ENCODE measurements at places on chromosomes 13 and 19.

DNA sequence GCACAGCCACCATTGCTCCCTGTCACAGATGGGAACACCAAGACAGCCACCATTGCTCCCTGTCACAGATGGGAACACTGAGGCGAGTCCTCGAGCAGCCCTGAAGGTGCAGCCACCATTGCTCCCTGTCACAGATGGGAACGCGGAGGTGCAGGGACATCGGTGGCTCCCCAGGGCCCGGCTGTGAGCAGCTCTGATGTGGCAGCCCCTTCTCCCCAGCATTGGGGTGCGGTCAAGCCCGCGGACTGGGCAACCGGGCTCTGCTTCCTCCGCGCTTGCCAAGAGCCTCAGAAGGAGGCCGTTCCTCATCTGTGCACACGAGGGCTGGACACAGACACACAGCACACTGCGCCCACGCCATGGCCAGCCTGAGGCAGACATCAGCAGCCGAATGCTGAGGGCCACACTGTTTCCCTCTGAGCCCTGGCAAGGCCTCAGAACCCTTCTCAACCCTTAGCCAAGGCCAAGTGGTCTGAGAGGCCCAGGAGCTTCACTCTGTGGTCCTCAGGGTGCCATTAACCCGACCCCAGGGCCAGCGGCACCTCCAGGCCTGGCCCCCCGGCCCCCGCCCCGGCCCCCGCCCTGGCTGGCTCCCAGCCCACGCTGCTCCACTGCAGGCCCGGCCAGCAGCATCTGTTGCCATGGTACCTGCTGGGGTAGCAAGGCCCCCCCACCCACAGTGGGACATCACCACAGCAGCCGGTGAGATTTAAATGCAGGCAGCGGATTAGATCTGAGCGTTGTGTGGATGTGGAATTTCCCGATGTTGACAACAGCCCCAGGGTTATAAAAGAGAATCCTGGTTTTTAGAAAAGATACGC is 18.4 kb downstream of the C2CD4C start:
- no peak for DNase-seq

DNA sequence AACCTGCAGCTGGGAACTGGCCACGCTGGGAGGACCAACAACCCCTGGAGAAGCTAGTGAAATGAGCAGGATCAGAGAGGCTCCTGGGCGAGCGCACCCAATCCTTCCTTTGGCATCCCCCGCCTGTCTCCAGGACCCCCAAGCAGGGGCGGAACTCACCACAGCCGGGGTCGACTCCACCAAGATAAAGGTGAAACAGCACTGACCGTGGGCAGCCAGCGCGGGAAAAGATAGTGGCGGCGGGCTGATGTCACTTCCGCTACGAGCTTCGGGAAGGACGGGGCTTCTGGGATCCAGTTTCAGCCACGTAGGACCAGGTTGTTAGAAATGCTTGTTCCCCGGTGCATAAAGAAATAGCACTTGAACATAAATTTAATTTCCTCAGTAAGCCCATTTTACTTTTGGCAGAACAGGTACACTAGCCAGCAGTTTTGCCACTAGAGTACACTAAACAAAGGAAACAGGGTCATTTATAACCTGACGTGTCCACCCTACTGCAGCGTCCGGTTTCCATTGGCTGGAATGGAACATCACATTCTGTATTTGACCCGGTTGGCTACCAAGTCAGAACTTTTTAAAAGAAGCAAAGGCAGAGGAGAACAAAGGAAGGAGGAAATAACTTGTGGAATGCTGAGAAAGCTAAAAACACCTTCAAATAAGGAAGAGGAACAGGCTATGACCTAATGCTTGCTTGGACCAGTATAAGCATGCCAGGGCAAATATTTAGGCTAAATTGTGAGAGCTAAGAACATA is 25.5 kb upstream of the ZNF562 start:
- DNase-seq = no peak

- DNase-seq = no peak
Observed at GRCh38 chr13:48783695-48784230, 130.0 kb downstream of the CYSLTR2 start.

DNA sequence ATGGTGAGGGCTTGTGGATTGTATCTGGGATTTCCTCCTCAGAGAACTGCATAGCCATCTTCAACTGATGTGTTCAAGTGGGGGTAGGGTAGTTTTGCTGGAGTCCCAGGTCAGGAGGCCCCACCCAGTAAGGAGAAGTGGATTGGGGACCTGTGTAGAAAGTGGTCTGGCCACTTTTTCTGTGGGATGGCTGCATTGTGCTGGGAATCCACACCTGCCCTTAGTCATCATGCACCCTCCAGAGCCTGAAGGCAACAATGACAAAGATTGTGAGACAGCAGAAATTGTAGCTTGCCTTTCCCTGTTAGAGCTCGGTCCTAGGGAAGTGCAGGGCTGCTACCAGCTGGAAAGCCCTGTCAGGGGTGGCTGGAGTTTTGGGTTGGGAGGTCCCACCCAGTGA is 255.4 kb downstream of the NDFIP2 start:
- DNase-seq = no peak

DNA sequence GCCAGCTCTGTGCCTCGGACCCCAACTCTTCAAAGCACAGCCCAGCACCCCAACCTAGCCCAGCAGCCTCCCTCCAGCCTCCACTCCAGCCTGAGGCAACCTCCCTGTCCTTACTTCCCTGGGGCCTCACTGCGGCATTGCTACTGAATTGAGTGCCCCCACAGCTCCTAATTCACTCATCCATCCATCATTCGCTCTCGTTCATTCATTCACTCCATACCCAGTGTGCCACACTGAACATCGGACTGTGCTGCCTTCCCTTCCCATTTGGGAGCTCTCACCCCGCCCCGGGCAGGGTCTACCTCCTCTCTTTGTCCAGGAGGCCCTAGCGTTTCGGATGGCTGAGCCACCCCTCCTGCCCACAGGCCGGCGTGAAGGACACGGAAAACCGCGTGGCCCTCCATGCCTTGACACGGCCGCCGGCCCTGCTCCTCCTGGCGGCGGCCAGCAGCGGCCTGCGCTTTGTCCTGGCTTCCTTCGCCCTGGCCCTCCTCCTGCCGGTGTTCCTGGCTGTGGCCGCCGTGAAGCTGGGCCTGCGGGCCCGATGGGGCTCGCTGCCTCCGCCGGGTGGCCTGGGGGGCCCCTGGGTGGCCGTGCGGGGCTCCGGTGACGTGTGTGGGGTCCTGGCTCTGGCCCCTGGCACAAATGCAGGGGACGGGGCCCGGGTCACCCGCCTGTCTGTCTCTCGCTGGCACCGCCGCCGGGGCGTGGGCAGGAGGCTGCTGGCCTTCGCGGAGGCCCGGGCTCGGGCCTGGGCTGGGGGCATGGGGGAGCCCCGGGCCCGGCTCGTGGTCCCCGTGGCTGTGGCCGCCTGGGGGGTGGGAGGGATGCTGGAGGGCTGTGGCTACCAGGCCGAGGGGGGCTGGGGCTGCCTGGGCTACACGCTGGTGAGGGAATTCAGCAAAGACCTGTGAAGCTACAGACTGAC is 1.3 kb downstream of the NAT14 start:
- no peak for DNase-seq

DNA sequence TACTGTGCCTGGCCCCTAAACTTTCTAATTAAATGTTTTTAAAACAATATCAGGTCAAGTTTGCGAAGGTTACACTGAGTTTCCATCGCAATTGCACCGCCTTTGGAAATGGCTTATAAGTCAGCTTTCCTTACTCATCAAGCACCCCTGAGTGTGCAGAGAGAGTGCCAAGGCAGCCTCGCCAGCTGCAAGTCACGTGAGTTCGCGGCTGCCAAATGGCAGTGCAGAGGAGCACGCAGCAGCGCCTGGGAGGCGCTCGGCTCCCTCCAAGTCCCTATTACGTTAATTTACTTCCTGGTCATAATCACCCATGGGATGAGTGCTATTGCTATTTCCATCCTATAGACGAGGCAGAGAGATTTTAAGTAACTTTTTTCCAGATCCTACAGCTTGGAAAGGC is 319.6 kb downstream of the TEX29 start:
- no peak for DNase-seq

DNA sequence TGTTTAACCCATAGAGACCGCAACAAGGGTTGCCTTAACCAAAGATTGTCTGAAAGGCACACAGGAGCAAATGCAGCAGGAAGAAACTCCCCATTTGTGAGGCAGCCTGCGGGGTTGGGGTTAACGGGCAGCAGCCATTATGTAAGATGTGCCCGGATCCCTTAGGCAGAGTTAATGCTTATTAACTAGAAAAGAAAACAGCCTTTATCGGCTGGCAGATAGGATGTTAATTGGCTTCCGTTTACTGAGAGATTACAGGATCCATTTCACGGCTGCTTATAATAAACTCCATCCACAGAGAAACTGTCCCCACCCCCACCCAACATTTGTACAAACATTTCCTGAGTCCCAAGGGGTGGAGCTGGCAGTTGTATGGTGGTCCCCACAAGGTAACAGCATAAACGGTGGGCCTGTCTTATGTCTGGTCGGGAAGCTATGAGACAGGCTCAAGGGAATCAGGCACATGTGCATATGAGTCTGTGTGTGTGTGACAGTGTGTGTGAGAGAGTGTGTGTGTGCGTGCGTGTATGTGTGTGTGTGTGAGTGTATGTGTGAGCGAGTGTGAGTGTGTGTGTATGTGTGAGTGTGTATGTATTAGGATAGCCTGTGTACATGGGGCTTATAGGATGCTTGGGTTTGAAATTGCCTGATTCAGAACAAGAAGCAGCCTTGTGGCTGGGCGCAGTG is 10.5 kb downstream of the SLC25A42 start:
- DNase-seq = no peak

GRCh38 chr13:68234274-68234673 is 1004.1 kb upstream of the PCDH9 start:
- no peak for DNase-seq

Measured in CD4-positive, alpha-beta T cell (primary cell).